ENCODE measurements at places on chromosomes 11 and 22.

GRCh38 chr22:44002324-44002723 is 21.8 kb upstream of the PARVB start:
- no peak for DNase-seq

- no peak for DNase-seq
Observed at GRCh38 chr11:69588270-69588669, 52.7 kb upstream of the CCND1 start.

DNA sequence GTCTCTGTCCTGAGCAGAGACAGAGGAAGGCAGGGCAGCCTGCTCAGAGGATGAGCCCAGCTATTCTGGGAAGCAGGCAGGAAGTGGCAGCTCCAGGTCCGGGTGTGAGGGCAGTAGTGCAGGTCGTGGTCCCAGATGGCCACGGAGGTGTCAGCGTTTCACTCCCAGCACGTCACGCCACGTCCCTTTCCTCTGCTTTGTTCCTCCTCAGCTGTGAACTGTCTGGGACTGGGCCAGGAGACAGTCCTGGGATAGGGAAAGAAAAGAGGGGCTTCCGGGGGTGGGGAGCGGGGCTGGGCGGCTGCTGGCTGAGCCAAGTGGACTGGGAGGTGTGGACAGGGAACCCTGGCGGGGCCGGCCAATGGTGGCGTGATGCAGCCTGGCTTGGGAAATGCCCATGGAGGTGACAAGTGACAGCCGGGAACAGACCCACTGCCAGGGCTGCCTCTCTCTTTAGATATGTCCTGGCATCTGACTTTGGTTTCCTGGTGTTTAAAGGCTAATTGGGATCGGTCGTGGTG is 64.7 kb downstream of the KCNQ1 start:
- peak; percentile 34 for DNase-seq

- no peak for DNase-seq
Observed at GRCh38 chr11:16816358-16817270, 78.2 kb downstream of the C11orf58 start.

GRCh38 chr11:59273373-59273841 is 60.7 kb upstream of the MPEG1 start:
- DNase-seq, result no peak

GRCh38 chr11:104964247-104964646 is 4.1 kb downstream of the CASP4 start:
- DNase-seq, result no peak

DNA sequence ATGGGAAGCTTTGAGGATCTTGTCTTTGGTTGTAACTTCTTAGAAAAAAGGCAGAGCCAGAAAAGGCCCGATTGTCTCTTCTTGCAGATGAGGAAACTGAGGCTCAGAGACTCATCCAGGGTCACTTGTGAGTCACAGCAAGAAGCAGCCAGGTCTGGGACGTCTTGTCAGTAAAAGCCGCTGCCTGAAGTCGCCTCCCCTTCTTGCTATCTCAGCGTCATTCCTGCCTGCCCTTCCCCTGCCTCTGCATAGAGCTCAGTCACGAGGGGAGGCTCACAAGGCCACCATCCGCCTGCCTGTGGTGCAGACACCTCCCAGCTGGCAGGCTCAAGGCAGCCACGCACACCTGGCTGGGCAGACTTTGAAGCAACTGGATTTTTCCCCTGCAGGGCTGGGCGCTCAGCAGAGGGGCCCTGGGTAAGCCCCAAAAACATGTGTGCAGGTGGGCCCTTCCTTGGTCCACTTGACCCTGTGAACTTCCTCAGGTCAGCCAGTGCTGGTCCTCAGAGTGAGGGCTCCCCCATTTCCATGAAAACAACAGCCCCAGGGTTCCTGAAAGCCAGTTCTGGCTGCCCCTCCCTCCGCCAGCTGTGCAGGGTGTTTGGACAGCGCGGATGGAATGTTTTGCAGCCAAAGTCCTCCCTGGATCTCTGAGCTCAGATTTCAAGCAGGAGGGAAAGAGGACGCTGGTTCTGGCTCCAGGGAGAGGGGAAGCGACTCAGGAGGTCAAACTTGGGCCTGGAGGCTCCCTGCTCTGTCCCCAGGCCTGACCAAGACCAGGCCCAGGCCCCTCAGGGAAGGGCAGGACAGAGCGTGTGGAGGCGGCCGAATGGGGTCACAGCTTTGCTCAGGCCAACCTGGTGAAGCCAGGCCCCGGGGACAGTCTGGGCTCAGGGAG is 6.0 kb upstream of the RAB3IL1 start:
- peak; percentile 93 for DNase-seq

- no peak for DNase-seq
Observed at GRCh38 chr11:67465189-67465510, 3.9 kb downstream of the TMEM134 start.

GRCh38 chr11:95849087-95849825 is 59.0 kb downstream of the CEP57 start:
- DNase-seq, result peak; percentile 39

GRCh38 chr22:36194971-36195370 is 6.6 kb downstream of the APOL4 start:
- peak; percentile 72 for DNase-seq

GRCh38 chr11:134838708-134839107 is 426.7 kb upstream of the B3GAT1 start:
- DNase-seq, result no peak

GRCh38 chr11:113477321-113477720 is 2.1 kb upstream of the DRD2 start:
- no peak for DNase-seq

DNA sequence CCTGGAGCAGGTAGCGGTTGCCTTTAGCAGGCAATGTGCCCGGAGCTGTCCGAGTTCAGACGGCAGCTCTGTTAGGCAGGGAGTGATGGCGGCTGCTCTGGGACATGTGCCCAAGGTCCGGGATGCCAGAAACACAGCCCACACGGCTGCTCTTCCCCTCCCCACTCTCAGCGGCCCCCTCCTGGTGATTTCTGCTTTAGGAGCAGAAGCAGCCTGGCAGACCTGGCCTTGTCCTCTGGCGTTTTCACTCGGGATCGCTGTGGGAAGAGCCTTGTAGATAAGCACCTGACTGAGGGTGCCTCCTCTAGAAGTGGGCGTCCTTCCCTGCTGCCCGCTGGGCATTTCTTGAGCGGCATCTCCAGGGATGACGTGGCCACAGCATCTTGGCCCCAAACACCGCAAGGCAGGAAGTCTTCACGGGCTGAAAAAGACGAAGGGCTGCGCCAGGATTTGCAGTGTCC is 392.2 kb downstream of the TBC1D22A start:
- peak; percentile 83 for DNase-seq

- no peak for DNase-seq
Observed at GRCh38 chr11:79087238-79087960, 353.4 kb downstream of the TENM4 start.

DNA sequence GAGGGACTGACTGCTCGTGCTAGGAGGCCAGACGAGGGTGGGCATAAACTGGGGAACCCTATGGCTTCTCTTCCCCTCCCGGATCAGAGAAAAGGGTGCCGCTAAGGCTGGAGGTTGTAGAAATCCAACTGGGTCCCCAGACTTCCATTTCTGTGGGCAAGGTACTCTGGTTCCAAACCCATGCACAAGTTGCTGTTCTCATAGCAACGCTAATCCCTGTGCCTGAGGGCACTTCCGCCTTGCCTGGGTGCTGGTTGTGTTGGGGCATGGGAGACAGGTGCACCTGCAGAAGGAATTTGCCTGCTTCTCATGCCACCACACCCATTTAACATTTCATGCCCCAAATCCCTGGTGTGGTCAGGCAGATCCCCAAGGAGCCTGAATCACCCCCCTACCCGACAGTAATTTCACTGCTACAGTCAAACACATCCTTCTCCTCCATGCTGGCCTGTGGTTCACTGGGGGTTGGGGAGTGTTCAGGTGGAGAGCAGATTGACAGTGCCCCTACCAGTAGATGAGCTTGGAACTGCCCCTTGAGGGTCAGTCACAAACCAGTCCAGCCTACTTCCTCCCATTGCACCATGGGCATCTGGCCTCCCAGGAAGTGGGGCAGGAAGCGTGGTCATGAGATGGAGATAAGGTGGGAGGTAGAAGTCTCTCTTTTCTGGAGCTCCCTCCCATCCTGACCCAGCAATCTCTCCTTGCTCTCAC is 1.2 kb downstream of the C2CD2L start:
- no peak for DNase-seq

DNA sequence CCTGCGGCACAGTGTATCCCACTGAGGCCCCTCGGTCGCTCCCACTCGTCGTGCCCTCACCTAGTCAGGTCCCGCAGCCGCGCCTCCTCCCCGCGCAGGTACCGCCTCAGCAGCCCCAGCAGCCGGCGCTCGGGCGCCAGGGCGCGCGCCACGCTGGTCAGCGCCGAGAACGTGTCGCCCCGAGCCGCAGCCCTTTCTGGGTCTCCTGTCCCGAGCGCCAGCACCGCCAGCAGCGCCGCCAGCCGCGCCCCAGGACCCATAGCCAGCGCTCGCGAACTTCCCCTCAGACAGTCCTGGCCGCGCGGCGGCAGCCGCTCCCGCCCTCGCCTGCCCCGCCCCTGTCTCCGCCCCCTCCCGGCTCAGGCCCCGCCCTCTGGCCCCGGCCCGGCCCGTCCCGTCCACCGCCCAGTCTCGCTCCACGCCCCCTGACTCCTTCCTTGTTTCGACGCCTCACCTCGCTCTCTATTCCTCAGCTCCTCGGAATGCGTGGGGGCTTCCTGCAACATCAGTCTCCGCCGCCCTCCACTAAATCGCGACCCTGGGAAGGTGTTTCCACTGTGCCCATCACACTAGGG is at the start of gene P4HA3:
TSS of gene P4HA3 (minus strand) at position 289 of the 575 bp plus-strand sequence. CDS start at position 260, 29 bp downstream.
- peak; percentile 82 for DNase-seq

DNA sequence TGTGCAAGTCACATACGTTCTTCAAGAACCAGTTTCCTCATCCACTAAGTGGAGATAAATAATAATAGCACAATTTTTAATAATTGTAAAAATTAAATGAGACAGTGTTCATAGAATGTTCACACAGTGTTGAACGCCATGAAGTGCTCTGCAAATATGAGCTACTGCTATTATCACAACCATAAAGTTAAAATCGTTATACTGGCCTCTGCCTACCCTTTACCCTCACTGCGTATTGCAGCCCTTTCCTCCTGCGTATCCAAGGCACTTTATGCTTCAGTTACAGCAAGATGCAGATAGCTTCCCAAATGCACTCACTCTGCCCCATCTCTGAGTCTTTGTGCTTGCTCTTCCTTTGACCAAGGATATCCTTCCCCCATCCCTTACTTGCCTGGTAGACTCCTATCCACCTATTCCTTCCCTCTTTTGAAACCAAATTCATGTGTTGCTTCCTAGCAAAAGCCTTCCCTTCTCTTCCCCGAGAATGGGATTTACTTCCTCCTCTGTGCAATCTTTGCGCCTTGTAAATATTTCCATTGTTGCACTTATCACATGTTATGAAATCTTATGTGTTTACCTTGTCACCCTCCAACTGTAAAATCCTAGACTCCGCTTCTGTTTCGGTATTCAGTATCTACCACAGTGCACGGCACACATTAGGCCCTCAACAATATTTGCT is 196.9 kb downstream of the ADAMTS15 start:
- no peak for DNase-seq

DNA sequence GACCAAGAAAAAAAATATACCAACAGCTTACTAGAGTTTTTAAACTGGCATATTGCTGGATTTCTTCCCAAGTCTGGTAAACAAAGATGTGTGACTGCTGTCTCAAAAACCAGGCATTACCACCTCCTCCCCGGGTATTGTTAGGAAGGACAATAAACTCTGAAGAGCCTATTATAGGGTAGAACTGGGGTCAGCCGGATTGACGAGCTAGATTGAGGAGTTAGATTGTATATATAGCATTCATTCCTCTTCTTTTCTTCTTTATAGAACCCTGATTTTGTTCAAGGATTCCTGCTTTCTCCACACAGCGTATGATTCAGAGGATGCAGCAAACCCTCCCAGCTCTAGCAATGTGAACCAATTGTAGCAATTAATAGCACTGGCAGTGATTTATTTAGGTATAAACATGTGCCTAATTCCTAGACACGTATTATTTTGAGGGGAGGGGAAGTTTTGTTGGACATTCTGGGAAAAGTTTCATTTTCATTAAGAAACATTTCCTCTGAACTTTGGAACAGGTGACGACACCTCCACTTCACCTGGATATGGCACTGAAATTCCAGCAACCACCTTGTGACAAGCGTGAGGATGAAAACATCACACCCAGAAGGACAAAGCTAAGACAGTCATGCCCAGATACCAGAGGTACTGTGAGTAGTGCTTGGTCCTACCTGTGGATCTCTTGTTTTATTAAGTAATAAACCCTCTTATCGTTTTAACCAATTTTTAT is 679.4 kb upstream of the KIRREL3 start:
- DNase-seq, result no peak

DNA sequence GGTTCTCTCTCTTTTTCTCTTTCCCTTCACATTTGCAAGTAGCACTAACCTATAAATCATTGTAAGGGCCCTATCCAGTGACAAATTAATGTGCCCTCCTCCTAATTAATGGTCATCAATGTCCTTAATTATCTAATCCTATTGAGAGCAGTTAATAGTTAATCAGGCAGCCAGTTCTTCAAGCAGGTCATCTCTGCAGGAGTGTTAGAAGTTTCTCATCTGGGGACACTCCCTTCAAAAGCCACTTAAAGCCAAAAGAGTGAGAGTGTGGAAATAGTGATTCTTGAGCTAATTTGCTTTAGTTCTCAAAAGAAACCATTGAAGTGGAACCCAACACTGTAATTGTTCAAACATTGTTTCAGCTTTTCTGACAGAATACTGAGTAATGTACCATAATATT is 141.6 kb downstream of the ELP4 start:
- DNase-seq, result no peak

DNA sequence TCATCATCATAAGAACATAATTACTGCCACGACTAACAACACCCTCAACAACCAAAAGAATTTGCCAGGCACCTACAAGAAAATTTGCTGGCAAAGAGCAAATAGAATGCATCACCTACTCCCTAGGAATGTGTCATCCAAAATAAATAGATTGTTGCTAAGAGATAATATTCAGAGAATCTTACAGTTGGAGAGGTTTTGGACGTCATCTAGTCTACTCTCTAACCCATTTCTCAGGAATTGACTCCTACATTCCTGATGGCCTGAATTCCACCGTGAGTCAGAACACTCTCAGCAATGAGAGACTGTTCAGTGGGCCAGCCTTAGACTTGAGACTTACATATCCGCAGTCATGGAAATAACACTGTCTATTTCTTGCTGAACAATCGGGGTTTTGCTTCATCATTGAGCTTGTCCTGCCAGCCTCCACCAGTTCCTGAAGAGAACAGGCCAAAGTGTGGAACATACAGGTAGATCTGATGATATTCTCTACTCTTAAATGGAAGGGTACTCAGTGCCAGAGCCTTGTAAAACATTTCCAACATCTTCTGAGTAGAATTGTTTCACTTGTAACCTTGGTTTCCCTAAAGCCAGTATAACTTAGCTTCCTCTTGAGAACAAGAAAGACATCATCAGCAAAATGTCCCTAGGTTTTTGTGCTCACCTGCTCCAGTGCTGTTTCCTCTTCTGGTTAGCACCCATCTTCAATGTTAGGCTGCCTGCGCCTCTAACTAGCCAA is 8.3 kb downstream of the KIRREL3 start:
- DNase-seq, result no peak

GRCh38 chr11:14542324-14542723 is 22.1 kb upstream of the PSMA1 start:
- DNase-seq, result no peak

GRCh38 chr11:66868726-66869566 is 12.1 kb downstream of the LRFN4 start:
- DNase-seq, result no peak

- DNase-seq, result no peak
Observed at GRCh38 chr11:131845255-131845654, 474.8 kb downstream of the NTM start.

- no peak for DNase-seq
Observed at GRCh38 chr22:46827781-46828180, 65.3 kb downstream of the TBC1D22A start.

Data from right hindlimb (tissue), 1 donor.